Pancreas (tissue), 10 donors: ENCODE measurements at places on chromosomes 6 and 20.
A peak's percentile ranks its signal among the peaks of the same experiment; 100 is the strongest.

GRCh38 chr6:27662769-27663168, 189.9 kb upstream of the ZNF184 start:
- DNase-seq, result no peak

GRCh38 chr6:65448866-65449265, 258.2 kb downstream of the EYS start:
- DNase-seq, result no peak

- DNase-seq, result peak; percentile 46
These were observed 120.7 kb upstream of the ZFP64 start for GRCh38 chr20:52312132-52312729.

DNA sequence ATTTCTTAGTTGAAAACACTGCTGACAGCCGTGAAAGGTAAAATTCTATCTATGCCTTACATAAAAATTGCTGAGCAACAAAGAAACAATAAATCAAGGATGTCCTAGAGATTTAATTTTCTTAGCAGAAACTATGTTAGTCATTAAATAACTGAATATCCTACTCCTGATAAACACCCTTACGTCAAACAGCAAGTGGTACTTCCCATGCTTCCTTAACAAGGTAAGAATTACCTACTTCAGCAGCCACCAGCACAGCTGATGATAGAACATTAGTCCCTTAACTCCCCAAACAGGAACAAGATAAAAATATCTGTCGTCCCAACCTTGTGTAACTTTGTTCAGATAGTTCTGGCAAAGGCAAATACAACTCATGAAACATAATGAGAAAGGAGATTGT, 8.7 kb downstream of the SERPINB6 start:
- DNase-seq, result no peak

DNA sequence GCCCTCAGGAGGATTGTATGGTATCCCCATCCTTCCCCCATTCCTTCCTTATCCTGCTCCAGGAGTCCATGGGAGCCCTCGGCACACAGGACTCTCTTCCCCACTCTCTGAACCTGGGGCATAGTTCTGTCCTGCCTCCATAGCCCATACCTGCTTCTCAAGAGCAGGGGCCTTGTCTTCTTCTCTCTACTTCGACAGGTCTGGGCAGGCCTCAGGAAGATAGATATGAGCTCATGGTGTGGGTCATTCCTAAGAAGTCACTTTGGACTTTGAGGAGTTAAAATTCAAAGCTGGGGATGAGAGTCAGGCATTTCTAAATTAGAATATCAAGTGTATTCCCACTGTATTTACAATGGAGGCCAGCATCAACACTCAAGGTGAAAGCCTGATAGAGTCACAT, 8.4 kb upstream of the ADA start:
- no peak for DNase-seq

GRCh38 chr6:100304575-100304974, 160.1 kb downstream of the SIM1 start:
- no peak for DNase-seq

DNA sequence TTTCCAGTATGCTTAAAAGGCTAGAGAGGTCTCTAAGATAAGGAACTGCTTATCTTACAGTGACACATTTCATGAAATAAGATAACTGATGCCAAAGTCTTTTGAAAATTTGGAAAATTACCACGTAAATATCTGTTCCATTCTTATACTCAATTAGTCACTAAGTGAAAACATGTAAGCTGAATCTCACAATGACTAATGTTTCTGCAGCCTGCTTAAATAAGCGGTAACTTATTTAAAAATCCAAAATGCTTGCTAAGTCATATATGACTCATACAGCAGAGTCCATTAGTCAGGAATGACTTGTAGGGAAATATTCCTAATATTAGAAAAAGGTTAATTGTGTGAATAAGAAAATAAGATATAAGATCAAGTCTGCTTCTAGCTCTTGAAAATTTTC, 27.8 kb upstream of the LGSN start:
- DNase-seq, result no peak

GRCh38 chr20:41992481-41992880, 374.3 kb upstream of the CHD6 start:
- DNase-seq, result no peak

- no peak for DNase-seq
These were observed 48.4 kb upstream of the EZR start for GRCh38 chr6:158867381-158868121.

- no peak for DNase-seq
These were observed 90.1 kb downstream of the FOXO3 start for GRCh38 chr6:108650781-108651180.

- DNase-seq, result no peak
These were observed 212.0 kb upstream of the JARID2 start for GRCh38 chr6:15033850-15034203.

GRCh38 chr6:7542874-7543624, 1.6 kb downstream of the DSP start:
- DNase-seq, result peak; percentile 86

DNA sequence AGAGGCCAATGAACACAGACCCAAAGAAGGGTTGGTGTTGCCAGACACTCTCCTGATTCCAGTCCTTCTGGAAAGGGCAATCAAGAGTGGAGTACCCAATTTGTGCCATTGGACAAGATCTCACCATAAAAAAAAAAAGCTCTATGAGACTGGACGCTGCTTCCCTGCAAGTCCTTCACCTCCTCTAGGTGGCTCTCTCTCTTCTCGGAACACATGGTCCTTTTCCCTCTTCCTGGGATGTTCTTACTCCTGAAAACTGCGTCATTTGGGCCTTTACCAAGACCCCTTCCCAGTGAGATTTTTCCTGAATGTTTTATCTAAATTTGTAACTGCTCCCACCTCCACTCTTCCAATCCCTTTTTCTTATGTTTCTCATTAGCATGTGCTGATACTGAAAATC, 280.8 kb downstream of the FOXA2 start:
- DNase-seq, result no peak

- no peak for DNase-seq
These were observed 7.5 kb downstream of the BCAS1 start for GRCh38 chr20:54062812-54063280.

GRCh38 chr6:135525594-135525993, 28.1 kb upstream of the AHI1 start:
- DNase-seq, result no peak

DNA sequence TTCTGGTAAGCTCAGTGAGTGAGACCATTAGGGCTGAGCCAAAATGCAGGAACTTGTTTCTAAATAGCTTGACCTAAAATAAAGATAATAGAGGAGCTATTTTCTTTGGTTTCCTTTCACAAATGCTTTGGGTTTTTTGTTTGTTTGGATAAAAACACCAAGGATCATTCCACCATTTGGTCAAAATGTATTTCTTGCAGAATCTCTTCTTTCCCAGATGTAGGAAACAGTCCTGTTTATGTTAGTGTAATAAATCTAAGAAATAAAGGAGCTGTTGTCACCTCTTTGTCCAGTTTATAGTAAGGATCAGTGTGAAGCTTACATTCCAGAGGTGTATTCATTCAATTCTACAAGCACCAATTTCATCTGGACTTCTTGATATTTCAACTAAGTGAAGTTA, 297.8 kb downstream of the GJA1 start:
- DNase-seq, result no peak

DNA sequence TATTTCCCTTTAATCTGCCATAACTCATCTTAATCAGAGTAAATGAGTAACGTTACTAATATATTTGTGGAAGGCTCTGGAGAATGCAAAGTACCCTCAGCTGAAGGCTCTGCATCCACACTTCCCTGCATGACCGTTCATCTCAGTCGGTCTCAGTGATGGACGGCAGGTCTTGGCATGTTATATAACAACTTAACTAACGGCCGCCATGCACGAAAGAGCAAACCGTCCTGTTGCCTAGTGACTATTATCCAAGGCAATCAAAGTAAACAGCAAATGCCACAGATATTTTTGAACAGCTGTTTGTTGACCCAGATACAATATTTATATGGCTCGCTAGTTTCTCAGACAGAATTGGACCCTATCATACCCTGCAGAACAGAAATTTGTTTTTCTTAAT, 194.9 kb upstream of the SMLR1 start:
- no peak for DNase-seq

DNA sequence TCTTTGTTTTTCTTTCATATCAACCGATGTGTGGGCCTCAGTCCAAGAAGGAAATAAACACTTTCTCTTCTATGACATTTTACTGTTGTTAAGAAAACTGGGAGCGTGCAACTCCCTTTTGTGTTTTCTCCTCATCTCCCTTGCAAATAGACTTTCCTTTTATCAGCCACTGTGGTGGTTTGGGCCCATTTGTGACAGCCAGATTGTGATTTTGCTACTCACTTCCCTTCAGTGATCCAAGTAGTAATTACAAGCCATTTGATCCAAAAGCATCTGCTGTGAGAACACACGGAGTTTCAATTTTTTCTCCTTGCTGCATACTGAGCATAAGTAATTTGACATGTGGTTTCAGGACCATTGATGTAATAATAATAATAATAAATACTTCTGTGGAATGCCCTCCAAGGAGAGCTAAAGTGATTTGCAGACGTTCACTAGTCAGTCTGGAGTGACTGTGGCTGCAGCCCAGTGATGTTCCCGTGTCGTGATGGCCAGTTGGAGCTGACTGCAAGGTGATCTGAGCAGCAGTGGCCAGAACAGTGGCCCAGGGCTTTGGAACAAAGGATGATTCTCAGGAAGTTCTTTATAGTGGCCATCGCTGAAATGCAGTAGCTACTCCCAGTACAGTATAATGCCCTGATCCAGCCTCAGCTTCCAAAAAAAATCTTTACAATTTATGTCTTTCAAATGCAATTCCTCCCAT, 91.9 kb upstream of the CLDN20 start:
- DNase-seq, result no peak

GRCh38 chr6:62285612-62286469, at the start of gene KHDRBS2:
Gene KHDRBS2 (minus strand): TSS chr6:62286225.
- DNase-seq, result peak; percentile 87

DNA sequence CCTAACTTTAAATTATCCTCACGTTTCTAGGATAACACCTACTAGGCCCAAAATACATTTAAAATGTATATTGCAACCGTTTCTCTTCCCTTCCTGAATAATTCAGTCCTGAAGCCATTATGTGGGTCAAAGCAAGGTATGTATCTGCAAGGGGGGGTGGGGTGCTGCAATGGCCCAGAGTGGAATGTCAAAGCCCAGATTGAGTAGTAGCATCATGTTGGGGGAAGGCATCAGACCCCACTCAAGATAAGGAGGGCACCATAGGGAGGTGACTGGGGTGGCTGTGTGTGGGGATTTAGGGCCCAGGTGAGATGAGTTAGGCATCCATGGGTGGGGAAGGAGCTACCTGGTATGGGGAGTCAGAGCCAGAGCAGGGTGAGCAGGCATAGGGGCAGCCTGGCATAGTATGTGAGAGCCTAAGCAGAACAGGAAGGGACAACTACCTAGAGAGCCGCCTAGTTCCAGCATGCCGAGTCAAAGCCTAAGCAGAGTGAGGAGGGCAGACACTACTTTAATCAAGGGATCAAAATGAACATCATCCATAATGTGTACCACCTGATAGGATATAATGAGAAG, 48.2 kb downstream of the ZNF292 start:
- no peak for DNase-seq

DNA sequence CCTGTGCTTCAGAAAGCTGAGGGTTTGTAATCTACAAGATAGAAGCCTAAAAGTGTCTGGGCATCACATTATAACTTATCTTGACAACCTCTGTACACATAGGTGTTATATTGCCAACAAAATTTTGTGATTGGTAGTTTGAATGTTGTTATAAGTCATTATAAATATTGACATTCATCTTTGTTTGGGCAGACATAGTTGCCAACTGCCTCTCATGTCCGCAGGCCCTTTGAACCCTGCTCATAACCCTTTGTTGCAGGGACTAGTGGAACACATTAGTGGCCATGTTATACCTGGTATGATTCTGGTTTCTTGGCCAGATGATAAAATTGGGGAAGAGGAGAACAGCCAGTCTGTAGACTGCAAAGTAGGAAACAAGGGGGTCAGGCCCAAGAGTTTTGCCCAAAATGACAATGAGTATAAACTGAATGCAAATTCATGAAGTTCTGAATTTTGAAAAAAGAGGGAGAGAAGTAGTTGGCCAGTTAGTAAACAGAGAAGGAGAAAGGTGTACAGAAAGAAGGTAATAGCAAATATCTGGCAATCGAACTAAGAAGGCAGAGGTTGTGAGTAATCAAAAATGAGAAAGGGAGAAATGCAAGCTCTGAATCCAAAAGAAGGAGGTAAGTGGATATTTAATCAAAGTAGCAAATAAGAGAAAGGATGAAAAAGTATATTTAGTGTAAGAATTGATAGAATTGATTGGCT, 21.6 kb upstream of the LMBRD1 start:
- no peak for DNase-seq

GRCh38 chr6:100228834-100229441, 234.9 kb upstream of the MCHR2 start:
- DNase-seq, result peak; percentile 72

GRCh38 chr6:28794175-28795002, 129.4 kb downstream of the TRIM27 start:
- DNase-seq, result no peak

GRCh38 chr6:101539510-101540245, 146.2 kb downstream of the GRIK2 start:
- no peak for DNase-seq

GRCh38 chr6:133254552-133255228, 13.5 kb downstream of the EYA4 start:
- DNase-seq, result no peak

DNA sequence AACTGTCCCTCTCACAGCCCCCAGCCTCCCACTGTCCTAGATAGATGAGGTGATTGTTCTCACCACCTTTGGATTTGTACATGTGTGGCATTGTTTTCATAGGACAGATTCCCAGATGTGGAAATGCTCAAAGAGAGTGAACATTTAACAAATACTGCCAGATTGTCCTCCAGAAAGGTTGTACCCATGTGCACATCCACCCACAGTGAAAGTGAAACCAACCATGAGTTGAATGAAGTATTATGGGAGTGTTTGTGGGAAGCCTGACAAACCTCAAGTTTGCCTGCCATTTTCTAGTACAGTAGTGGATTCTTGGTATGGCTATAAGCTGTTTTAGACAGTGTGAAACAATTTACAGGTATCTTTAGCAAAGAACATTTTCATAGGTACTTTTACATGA, 42.7 kb downstream of the ANKRD6 start:
- no peak for DNase-seq

DNA sequence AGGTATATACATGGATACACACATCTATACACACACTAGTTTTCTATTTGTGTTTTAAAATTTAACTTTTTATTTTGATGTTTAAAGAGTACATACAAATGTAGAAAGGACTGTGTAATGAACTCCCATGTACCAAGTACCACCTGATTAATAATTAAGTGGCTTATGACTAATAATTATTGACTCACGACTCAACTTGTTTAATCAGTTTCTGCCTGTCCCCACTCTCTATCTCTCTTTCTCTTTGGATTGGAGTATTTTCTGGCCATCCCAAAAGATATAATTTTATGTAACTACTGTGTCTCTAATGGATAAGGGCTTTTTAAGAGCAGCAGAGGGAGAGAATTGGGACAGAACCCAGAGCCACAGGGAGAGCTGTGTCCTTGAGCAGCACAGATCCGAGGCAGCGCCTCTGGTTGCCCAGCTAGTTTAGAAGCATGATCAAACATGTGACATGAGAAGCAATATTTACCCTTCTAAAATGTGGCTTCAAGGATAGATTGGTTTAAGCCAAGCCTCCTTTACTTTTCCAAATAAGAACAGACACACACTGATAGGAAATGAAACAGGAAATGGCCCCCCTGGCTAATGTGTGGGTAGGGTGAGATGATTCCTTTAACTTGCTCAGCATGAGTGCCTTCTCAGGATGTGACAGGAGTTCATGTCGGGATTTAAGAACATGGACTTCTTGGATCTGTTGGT, 81.0 kb downstream of the ERMARD start:
- DNase-seq, result no peak

- no peak for DNase-seq
These were observed 2.4 kb upstream of the TBCC start for GRCh38 chr6:42748203-42748898.
